ENCODE measurements at places on chromosomes 6 and 20. TPM values are rescaled to one million over a fixed set of nuclear protein-coding genes. Genes with fewer than 3 reads are reported as not detected.

EYA4 gene
- 2.3 TPM for total RNA-seq

GRCh38 chr20:31537890-31538289 is 23.6 kb downstream of the HM13 start:
- no peak overlapping the region for H3K4me3 ChIP-seq
- no peak for DNase-seq
- H3K27me3 ChIP-seq = no peaks in the 10 kb centered on the region
- no peaks in the 10 kb centered on the region for H3K4me1 ChIP-seq
- H3K36me3 ChIP-seq = no peaks in the 10 kb centered on the region

DNA sequence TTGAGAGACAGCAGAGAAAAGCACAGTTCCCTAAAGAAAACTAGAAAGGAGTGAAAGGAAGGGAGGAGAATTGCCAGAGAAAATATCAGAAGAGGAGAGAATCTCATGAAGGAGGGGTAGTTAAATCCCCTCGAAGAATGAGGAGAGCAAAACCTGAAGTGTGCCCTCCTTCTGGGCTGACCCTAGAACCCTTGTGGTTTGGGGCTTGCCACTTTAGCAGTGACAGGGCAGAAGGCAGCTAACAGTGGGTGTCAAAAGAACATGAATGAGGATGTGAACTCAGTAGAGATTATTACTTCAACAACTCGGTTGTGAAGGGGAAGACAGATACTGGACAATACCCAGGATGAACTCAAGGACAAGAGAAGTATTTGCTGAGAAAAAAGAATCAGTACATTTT is 73.6 kb downstream of the RALGAPA2 start:
- H3K27ac ChIP-seq = no peak overlapping the region
- H3K4me1 ChIP-seq = no peaks in the 10 kb centered on the region
- no peak for DNase-seq
- no peaks in the 10 kb centered on the region for H3K27me3 ChIP-seq

CCM2L gene
- 0.75 TPM for total RNA-seq

DNA sequence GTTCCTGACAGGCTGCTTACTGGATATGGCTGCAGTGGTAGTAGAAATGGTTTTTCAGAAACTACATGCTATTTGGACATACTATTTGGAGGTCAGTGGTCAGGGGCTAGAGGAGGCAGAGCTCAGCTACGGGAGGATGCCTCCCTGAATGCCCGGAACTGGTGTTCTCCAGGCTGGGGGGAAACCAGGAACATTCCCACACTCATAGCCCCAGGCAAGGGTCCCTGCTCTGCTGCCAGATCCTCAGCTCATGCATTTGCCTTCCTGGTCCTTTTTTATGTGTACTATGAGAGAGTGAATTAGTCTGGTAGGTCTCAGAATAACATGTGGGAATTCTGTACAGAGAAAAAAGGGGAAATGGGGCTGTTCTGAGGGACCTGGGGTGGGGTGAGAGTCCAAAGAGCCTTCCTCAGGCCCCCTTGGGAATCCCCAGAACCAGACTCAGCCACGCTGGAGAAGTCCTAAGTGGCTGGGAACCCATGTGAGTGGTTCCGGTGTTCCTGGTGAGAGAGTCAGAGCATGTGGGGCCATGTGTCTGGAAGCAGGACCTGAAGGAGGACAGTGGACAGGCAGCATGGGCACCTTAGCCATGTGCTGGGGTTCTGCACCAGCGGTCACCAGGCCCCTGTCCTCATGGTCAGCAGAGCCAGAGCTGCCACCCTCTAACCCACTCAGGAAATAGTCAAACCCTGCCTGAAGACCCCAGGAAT is 58.0 kb upstream of the MYL9 start:
- no peaks in the 10 kb centered on the region for H3K4me1 ChIP-seq
- no peaks in the 10 kb centered on the region for H3K36me3 ChIP-seq
- H3K4me3 ChIP-seq = no peak overlapping the region
- H3K27ac ChIP-seq = no peak overlapping the region

- H3K36me3 ChIP-seq = no peaks in the 10 kb centered on the region
- no peak for DNase-seq
- H3K27me3 ChIP-seq = no peaks in the 10 kb centered on the region
- H3K4me3 ChIP-seq = no peak overlapping the region
- no peak overlapping the region for H3K27ac ChIP-seq
These were observed 13.9 kb upstream of the PXDC1 start for GRCh38 chr6:3765415-3765814.

KIF6 gene
- 2.7 TPM for total RNA-seq

DNA sequence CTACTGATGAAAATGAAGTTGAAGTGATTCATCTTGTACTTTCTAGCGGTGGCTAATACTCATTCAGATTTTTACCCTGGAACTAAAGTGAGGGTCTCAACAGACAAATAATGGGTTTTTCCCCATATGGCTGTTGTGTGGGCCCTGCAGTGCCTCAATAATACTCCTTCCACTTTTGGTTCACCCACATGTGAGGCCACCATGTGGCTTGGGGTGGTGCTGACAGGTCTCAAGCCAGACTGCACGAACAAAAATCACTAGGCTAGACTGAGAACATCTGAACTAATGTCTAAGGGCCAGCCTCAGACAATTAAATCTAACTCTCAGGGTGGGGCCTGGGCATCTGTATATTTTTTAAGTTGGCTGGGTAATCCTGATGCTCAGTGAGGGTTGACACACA is 7.9 kb upstream of the COL12A1 start:
- no peaks in the 10 kb centered on the region for H3K36me3 ChIP-seq
- H3K4me1 ChIP-seq = peaks cover under 1% of the 10 kb centered on the region
- H3K27ac ChIP-seq = no peak overlapping the region
- no peak overlapping the region for H3K4me3 ChIP-seq

GRCh38 chr20:58038123-58038654 is 190.3 kb downstream of the ANKRD60 start:
- no peak for DNase-seq
- H3K36me3 ChIP-seq = no peaks in the 10 kb centered on the region
- peaks cover 6% of the 10 kb centered on the region for H3K4me1 ChIP-seq
- H3K27me3 ChIP-seq = no peaks in the 10 kb centered on the region
- no peak overlapping the region for H3K27ac ChIP-seq

GRCh38 chr6:159104931-159105330 is 60.1 kb upstream of the TAGAP start:
- H3K27ac ChIP-seq = no peak overlapping the region
- H3K36me3 ChIP-seq = no peaks in the 10 kb centered on the region
- peaks cover 5% of the 10 kb centered on the region for H3K4me1 ChIP-seq

GPLD1 gene
- total RNA-seq = 8.3 TPM

GRCh38 chr20:21262812-21263211 is 40.3 kb upstream of the XRN2 start:
- no peaks in the 10 kb centered on the region for H3K4me1 ChIP-seq
- no peak for DNase-seq
- H3K27ac ChIP-seq = no peak overlapping the region
- H3K4me3 ChIP-seq = no peak overlapping the region
- H3K27me3 ChIP-seq = no peaks in the 10 kb centered on the region

VGLL2 gene
- total RNA-seq = not detected

TSHZ2 gene
- 3.9 TPM for total RNA-seq
